CD4-positive, CD25-positive, alpha-beta regulatory T cell (primary cell): ENCODE measurements at places on chromosomes 11 and 22.

DNA sequence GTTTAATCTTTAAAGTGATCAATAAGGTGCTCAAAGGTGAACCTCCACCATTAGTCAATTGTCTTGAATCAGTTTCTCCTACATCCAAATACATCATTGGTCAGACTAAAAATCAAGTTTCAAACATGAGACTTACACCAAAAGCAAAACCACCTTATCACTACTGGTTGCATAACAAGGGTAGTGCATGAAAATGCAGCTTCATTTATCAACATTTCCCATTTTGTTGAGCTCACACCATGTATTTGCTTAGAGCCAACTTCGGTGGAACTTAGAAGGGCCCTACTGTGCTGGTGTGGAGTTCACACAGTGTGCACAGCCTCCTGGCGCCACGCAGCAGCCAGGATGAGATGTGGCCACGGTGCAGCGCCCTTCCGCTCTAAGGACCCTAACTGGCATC lies 23.1 kb upstream of the PHLDA2 start:
- DNase-seq, result no peak

DNA sequence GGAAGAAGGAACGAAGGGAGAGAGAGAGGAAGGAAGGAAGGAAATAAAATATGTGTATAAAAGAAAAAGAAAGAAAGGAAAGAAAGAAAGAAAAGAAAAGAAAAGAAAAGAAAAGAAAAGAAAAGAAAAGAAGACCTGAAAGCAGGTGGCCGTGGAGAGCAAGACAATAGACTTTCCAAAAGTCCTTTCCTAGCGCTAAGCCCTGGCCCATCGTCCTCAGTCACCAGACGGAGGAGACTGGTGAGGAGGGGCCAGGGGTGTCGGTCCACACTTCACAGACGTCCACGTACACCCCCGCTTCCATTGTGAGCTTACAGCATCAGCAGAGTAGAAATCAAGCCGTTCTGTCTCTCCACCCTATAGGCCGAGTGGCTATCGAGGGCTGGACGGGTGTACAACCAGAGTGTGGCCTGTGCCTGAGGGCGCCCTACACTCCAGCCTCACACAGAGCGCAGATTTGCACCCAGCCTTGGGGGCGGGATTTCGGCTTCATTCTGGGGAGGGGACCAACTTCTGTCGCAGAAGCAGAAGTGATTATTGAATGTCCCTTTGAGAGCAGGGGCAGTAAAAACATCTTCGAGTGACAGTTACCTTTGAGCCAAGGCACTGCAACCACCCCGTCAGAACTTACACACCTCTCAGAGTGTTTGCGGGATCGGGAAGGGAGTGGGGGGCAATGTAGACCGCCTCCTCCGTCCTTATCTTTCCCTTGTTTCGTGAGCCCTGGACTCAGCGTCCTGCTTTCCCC lies 2.0 kb upstream of the BSX start:
- no peak for DNase-seq

- no peak for DNase-seq
Measured at GRCh38 chr11:87529486-87529885, 491.8 kb downstream of the TMEM135 start.

DNA sequence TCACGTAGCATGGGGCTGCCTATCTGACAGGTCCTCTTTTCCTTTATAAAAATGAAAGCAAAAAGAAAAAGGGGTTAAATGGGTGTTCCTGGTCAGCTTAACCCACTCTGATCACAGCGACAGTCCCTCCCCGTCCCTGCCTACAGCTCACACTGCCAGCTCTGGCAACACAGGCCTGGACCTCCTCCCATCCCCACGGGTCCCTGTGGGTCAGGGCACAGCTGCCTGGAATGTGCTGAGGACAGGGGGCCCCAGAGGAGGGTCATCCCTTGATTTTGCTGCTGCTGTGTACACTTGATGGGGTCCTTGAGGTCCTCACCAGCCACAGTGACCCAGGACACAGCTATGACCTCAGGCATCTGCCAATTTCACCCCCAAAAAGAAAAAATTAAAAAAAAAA lies 29.6 kb upstream of the CYP2D6 start:
- no peak for DNase-seq

GRCh38 chr22:45620706-45621105 lies 50.9 kb upstream of the ATXN10 start:
- DNase-seq, result no peak

DNA sequence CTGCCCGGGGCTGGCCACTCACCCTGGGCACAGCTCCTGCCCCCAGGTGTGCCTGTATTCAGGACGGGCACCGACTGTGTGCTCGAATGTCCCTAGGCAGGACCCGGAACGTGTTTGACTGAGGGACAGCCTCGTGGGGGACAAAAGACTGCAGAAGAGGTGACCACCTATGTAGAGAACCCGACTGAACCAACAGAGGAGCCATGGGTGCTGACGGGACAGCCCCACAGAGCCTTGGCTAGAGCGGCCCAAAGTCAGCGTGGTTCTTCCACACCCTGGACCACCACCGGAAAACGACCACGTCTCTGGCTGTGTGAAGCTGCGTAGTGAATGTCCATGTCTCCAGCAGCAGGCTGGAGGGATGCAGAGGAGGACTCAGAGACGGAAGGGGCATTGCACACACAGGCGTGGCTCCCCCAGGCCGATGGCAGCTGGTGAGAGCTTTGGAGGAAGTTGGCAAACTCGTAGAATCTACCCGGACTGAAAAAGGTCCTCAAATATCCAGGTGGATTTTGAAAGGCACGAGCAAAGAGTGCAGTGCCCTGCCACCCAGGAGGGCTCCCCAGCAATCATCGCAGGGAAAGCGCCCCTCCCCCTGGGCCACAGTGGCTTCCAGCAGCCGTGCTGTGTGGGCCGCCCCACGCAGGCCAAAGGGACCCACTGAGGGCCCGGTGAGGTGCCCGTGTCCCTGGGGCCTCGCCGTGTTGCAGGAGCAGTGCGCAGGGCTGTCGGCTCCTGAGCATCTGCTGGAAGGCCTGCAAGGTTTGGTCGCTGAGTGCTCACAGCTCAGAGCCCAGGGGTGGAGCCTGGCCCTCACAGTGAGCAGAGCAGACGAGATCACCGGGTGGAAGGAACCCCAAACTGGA lies 17.5 kb upstream of the MUC5B start:
- DNase-seq, result no peak

DNA sequence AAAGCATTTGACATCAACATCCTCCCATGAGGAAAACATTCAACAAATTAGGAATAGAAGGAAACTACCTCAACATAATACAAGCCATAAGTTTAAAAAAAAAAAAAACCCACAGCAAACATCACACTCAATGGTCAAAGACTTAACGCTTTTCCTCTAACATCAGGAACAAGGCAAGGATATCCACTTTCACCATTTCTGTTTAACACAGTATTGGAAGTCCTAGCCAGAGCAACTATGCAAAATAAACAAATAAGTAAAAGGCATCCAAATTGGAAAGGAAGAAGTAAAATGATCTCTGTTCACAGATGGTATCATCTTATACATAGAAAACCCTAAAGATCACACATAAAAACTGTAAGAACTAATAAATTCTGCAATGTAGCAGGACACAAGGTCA lies 13.1 kb downstream of the FXYD6 start:
- DNase-seq, result no peak

DNA sequence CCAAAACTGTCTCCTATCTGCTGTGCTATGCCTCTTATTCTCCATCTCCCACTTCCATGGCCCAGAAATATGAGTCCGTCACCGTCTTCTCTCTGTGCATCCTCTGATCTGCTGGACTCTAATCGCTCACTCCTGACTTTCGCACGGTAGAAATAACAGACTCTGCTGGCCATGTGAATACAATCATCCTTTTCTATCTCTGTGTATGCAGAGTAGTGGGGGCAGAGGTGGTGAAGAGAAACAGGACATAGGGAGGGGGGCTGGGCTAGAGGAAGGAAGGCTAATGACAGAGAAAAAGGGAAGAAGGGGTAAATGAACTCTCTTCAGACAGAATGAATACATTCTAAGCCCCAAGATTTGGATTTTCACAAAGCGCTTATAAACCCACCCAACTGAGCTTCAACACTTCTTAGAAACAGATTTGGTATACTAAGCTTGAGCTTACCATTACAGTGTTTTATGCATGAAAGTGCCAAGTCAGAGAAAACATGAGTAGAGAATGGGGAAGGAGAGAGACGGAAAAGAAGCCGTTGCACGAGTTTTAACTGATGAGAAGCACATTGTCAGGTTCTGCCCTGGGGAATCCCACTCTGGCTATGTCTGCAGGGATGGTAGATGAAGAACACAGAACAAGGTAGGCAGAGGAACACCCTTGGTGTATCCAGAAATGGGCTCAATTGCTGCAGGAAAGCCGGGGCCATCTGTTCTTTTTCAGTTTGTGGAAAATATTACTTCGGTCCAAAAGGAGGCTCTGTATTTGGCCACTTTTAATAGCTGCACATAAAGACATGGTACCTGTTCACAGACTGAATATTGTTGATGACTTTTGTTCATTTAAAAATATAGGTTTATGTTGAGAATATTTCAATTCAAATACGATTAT lies 324.7 kb downstream of the ETS1 start:
- no peak for DNase-seq

DNA sequence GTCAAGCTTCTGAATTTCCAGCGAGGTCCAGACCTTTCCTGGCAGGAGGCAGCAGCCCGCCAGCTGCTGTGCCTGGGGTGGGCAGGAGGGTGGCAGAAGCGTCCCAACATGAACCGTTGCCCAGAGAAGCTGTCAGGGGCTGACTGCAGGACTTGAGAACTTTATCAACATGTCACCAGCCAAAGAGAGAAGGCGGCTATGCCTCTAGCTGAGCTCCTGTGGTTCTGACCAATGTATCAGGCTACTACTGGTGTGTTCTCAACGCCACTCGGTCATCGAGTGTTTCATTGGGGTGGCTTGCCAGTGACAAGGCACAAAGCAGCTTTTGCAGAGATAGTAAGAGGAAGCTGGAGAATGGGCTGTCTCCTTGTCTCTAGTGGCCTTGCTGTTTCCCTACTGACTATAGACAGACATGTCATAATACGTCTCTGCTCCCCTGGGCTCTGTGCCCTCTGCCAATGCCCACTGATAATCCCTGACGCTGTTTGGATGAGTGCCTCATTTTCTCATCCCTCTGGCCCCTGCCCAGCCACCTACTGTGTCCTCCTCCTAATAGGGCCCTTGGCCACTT lies 17.6 kb upstream of the ASCC2 start:
- no peak for DNase-seq

DNA sequence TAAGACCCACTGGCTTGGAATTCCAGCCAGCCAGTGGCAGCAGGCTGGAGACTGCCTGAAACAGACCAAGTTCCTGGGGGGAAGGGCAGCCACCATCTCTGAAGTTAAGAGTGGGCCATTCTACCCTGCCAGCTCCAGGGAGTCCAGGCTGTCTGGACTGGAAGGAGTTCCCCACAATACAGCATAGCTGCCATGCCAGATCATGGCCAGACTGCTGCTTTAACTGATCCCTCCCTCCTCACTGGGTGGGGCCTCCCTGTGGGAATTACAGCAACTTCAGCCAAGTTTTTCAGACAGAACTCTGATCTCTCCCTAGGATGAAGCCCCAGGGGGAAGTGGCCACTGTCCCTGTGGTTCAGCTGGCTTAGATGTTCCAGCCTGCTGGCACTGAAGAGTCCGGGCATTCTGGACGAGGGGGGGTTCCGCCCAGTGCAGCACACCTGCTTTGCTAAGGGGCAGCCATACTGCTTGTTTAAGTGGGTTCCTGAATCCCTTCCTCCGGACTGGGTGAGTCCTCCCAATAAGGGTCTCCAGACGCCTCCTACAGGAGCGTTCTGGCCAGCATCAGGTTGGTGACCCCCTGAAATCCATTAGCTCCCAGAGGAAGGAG lies 455.4 kb downstream of the DLG2 start:
- no peak for DNase-seq

GRCh38 chr11:23873406-23873805 lies 623.4 kb upstream of the LUZP2 start:
- no peak for DNase-seq

DNA sequence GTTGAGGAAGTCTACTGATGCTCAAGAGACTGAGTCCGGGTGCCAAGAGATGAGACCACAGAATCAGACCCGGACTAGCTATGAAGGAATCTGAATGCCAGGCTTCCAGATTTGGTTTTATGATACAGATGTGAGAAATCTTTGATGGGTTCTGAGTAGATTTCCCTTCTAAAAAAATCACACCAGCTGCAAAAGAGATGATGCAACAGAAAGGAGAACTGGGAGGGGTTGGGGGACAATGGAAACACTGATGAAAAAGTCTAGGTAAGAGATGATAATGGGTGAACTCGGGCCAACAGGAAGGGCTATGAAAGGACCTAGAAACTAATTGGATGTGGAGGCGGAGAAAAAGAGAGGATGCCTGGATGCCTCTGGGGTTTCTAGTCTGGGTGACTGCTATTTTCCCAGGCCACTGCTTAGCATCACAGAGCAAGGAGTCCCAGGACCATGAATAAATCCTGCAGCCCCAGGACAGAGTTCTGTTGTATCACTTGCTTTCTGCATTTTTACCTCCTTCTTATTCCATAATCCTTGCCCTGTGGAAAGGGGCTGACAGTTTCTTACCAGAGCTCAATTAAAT lies 115.4 kb upstream of the SEZ6L start:
- no peak for DNase-seq

GRCh38 chr22:21026783-21027692 lies 5.3 kb downstream of the SLC7A4 start:
- no peak for DNase-seq

GRCh38 chr22:28819253-28820096 lies 19.1 kb upstream of the XBP1 start:
- no peak for DNase-seq

- no peak for DNase-seq
Measured at GRCh38 chr11:100574894-100575769, 112.0 kb upstream of the ARHGAP42 start.

DNA sequence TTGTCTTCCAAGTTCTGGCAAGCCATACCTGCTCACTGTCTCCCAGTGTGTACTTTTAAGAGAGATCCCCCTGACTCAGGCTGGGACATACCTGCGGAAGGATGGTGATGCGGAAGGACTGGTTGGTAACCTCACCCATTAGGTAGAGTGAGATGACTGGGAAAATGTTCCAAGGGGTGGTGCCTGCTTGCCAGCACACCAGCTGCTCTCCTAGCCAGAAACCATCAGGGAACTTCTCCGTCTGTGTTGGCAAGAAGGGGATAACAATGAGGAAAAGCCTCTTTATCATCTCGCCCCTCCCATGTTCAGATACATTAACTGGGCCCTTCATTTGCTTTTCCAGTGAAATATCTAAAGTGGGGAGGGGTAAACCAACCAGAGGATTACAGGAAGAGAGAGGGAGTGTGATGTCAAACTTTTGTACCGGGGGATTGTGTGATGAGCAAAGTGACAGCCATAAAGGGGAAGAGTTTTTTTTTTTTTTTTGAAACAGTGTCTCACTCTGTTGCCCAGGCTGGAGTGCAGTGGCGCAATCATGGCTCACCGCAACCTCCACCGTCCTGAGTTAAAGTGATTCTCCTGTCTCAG lies at the start of gene BACE1-AS:
TSS of gene BACE1-AS (plus strand) at position 538 of the 588 bp plus-strand sequence.
- no peak for DNase-seq

DNA sequence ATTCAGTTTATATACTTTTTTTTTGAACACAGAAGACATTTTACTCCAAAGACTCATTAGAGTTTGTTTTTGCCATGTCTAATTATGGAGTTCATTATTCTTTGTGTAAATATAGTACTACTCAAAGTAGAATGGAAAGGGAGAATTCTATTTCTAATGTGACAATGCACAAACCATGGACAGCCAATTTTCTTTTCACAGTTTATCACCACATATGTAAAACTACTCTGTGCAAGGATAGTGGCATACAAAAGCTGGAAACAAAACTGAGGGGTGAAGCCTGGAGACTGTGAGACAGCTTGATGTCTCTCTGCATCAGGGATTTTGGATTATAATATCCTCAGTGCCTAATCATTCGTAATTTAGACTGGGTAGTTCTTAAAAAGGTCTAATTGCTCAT lies 75.5 kb downstream of the LUZP2 start:
- no peak for DNase-seq
